T-helper 2 cell (primary cell): ENCODE measurements at places on chromosomes 7 and 10.

DNA sequence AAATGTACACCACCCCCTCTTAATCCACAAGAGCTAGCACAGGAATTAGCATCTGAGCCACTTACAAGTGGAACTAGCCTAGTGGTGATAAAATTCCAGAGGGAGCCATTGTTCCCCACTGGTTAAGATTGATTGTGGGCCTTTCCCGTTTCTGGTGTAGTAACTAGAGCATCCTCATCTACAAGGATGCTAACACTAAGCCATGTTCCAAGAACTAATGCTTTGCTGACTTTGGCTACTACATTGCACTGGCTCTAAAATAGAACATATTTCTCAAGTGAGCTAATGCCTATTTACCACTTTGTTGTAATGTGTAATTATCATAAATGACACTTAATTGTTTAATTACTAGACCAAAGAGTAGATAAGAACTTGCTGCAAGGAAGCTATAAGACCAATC is 143.7 kb downstream of the FZD1 start:
- DNase-seq = no peak

DNA sequence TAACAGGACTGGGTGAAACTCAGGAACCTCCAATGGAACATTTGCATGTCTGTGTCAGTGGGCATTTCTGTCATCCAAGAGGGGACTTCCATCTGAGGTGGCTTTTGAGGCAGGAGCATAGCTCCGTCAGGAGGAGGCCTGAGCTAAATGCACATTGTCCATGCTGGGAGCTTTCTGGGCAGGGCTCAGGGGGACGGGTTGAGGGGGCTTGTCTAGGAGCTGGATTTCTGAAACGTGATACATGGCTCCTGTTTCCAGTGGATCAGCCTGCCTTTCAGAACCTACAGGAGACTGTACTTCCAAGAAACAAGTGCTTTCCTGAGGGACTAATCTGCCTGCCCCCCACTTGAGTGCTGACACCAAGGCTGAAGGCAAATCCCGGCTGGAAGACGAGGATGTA is 40.5 kb upstream of the GDF10 start:
- DNase-seq = no peak

- DNase-seq = no peak
These were observed 358.2 kb downstream of the FGFR2 start for GRCh38 chr10:121240011-121240410.

GRCh38 chr7:33742521-33742920 is 162.8 kb upstream of the BMPER start:
- DNase-seq = no peak

DNA sequence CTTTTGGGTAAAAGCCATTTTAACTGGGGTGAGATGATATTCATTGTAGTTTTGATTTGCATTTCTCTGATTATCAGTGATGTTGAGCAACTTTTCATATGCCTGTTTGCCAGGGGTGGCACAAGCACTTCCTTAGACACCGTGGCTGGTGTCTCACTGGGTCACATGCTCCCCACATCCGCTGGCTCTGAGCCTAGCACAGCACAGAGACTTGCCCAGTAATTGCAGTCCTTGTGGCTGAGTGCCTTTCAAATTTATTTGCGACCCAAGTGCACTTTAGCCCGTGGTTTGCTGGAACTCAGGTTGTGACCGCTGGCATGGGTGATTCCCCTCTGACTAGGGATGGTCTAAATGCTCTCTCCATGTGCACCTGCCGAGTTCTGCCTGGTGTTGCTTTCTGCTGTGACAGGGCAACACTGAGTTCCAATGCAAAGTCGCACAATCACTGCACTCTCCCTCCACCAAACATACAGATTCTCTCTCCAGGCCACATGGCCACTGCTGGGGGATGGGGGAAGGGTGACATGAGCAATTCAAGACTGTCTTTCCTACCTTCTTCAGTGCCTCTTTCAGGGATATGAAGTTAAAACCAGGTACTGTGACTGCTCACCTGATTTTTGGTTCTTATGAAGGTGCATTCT is 66.5 kb downstream of the ZNF277 start:
- no peak for DNase-seq

- no peak for DNase-seq
These were observed 115.2 kb upstream of the PPP1R9A start for GRCh38 chr7:94792241-94792640.

- DNase-seq = no peak
These were observed 46.1 kb upstream of the FMC1 start for GRCh38 chr7:139294951-139295575.

DNA sequence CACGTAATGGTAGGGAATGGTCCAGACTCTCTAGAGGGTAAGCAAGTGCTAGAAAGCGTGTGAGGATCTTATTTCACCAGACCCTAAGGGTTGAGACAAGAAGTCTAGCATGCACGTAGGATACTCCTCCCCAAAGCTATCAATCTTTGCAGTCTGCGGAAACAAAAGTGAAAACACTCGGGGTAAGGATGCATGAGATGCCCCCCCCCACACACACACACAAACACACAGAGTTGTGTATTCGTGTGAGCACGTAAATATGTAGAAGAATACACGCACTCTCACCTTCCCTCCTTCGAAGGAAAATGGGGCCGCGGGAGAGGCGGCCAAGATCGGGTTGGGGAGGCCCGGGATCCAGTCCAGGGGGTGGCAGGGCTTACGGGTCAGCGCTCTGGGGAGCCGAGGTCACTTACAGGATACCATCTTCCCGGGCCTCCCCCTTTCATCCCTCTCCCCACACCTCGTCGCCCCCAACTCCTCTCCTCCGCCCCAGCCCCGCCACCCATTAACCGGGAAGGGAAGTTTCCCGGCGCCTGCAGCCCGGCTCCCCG is 455 bp downstream of the CUL2 start:
- no peak for DNase-seq
